ENCODE measurements at places on chromosomes 5 and 9.
A peak's percentile ranks its signal among the peaks of the same experiment; 100 is the strongest.

GRCh38 chr9:124502711-124503702 is 4.2 kb downstream of the NR5A1 start:
- no peak for DNase-seq

- no peak for DNase-seq
Observed at GRCh38 chr9:91896097-91896496, 53.9 kb downstream of the ROR2 start.

- DNase-seq, result no peak
Observed at GRCh38 chr5:36521219-36521618, 85.2 kb upstream of the SLC1A3 start.

- DNase-seq, result no peak
Observed at GRCh38 chr5:179276838-179277395, 68.3 kb downstream of the ADAMTS2 start.

DNA sequence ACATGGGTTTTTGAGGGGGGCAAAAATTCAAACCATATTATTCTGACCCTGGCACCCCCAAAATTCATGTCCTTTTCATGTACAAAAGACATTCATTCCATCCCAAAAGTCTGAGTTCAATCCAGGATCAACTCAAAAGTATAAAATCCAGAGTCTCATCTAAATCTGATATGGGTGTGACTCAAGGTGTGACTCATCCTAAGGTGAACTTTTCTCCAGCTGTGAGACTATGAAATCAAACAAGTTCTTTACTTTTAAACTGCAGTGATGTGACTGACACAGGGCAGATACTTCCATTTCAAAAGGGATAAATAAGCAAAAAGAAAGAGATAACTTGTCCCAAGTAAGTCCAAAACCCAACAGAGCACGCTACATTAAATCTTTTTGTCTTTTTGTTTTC is 20.6 kb upstream of the CYLC2 start:
- no peak for DNase-seq

DNA sequence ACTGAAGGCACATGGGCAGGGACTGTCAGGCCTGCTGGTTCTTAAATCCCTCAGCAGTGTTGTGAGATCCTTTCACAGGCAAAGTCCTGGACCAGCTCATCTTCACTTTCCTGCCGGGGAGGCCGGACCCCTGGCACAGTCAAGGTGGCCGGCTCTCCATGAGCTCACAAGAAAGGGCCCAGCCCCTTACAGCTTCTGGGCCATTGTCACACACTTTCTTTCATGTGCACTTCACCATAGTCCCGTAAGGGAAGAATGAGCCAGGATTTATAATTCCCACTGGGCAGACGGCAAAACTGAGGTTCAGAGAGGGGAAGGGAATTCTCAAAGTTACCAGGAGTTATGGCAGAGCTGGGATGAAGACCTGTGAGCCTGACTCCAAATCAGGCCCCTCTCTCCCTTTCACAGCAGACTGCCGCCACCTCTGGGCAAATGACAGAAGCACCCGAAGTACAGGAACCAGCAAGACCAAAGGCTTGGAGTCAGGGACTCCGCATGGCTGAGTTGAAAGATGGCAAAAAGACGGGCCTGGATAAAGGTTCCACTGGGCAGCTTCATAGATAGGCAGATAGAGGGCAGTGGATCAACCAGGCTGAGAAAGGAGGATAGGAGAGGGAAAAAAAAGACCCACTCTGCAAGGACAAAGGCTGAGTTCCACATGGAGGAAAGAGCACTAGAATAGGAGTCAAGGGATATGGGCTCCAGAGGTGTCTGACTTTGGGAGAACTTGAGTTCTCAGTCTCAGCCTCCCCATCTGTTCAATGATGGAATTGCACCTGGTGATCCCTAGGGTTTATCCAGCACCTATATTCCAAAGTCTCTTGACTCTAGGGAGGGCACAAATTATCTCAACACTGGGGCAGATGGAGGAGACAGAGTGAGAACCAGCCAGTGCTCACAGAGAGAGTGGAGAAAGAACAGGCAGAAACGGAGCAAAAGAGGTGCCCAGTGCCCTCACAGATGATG is 128.7 kb downstream of the PAX5 start:
- no peak for DNase-seq

DNA sequence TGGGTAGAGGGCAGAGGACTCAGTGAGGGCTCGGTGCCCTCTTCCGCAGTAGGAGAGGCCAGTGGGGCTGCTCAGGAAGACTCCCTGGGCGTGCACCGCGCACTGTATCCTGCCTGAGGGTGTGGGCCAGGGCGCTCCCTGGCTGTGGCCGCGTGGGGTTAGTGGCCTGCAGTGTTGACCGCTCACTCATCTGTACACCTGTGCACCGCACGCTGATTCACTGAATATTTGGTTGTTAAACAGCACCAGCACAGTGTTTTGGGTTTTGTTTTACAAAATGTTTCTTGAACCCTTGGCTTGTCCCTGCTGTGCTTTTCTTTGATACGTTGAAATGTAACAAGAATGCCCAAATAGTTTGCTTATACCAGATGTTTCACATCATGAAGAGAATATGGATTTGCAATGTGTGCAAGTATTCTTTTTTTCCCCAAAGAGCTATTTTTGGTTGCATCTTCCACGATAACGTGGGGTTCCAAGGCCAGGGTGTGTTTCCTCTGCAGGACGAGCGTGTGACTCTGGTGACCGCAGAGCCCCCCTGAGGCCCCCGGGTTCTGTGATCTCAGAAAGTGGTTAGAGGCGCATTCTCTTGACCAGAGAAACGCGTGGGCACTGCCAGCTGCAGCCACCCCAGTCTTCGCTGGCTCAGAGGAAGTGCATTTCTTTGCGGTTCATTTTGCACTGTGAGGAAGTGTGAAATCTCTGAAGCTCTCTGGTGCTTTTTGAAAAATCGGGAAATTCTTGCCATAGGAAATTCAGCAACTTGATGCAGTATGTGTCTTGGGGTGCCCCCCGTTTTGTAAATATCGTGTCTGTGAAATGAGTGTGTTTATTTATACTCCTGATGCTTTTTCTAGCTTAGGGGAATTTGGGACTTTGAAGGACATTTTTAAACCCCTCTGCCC is 46.9 kb downstream of the AHRR start:
- DNase-seq, result peak; percentile 97

DNA sequence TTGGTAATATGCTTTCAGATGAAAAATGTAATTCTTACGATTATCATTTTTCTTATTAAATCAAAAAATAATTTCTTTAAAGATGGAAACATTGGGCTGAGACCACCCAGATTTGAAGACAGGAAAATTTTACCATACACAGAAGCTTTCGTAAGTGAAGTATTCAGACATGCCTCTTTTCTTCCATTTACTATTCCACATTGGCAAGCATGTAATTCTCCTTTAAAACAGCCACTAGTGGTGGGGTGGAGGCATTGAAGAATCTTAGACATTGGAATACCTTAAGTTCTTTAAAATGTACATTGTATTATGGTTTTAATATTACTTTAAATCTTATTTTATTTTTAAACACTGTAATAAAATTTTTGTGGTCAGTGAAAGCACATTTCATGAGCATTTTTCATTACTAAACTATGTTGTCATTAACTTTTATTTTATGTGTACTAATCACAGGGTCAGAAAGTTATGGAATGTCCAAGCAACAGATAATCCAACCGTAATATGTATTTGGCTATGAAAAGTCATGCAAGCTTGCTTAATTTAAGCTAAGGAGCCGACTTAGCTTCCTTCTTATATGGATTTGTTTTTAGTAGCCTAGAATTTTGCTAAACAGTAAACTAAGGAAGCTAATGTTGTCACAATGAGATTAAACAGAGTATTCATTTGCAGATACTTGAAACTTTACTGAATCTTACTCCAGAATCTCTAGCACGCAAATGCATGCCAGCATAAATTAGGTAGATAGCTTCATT is 97.4 kb upstream of the ALDH1A1 start:
- no peak for DNase-seq

- no peak for DNase-seq
Observed at GRCh38 chr9:92468206-92468605, 14.1 kb downstream of the ASPN start.

GRCh38 chr9:121376214-121376830 is 6.3 kb upstream of the STOM start:
- no peak for DNase-seq

DNA sequence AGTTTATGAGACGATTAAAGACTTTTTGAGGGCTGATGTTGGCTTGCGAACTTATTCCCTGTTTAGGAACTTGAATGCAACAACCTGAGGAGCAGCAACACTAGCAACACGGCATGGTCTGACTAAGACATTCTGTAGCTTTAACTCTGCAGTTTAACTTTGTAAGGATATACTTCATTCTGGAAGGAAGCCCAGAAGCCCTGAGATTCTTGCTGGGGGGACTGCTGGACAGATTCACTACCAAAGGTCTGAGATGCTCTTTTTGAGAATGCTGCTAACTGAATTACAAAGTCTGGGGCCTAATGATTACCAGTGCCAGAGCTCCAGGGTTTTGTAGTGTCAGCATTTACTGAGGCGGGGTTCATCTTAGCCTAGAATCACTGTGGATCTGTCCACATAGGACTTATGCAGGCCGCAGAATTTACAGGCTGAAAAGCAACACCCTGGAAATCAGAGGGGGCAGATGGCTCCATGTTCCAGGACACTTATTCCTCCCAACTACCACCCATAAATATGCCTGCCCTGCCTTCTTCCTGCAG is 537.1 kb upstream of the CDH18 start:
- no peak for DNase-seq

GRCh38 chr9:134994926-134995791 is 77.4 kb upstream of the FCN1 start:
- no peak for DNase-seq

GRCh38 chr5:59357381-59357977 is 536.0 kb downstream of the PDE4D start:
- DNase-seq, result no peak

DNA sequence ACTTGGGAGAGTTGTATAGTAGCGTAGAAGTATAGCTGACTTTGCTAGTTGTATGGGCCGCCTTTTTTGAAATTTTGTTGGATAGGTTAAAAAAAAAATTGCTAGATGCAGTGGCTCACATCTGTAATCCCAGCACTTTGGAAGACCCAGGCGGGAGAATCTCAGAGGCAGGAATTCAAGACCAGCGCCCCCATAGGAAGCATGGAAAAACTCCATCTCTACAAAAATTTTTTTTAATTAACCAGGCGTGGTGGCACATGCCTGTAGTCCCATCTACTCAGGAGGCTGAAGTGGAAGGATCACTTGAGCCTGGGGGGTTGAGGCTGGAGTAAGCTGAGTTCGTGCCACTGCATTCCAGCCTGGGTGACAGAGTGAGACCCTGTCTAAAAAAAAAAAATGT is 59.2 kb downstream of the SMC5 start:
- no peak for DNase-seq
